Activated naive CD4-positive, alpha-beta T cell (primary cell): ENCODE measurements at places on chromosomes 5 and 9.

DNA sequence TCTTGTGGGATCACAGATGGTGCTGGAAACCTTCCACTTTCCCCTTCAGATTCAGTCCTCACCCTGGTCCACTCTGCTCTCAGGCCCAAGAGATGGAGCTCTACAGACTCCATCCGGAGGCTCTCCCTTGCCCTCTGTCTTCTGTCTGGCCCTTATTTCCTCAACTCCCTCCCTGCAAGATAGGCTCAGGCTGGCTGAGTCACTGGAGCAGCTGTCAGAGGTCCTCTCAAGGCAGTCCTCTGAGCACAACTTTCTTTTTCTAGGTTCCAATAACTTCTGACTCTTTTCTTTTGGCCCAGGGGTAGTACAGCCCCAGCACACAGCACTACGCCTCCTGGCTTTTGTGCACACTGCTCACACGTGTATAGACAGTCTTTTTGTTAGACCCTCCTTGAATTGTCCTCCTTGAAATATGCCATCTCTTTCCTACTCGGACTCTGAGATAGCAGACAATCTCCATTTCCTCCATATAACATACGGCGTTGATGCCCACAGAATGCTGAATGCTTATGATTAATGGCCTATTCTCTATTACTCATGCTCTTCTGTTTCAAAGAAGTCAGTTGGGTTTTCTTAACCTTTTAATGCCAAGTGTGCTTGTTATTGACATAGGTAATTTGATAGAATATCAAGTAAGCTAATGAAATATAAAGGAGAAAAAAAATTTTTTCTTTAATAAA lies 193.1 kb downstream of the SLC12A2 start:
- DNase-seq, result no peak

- no peak for DNase-seq
Observed at GRCh38 chr5:157624144-157624543, 28.1 kb downstream of the SOX30 start.

DNA sequence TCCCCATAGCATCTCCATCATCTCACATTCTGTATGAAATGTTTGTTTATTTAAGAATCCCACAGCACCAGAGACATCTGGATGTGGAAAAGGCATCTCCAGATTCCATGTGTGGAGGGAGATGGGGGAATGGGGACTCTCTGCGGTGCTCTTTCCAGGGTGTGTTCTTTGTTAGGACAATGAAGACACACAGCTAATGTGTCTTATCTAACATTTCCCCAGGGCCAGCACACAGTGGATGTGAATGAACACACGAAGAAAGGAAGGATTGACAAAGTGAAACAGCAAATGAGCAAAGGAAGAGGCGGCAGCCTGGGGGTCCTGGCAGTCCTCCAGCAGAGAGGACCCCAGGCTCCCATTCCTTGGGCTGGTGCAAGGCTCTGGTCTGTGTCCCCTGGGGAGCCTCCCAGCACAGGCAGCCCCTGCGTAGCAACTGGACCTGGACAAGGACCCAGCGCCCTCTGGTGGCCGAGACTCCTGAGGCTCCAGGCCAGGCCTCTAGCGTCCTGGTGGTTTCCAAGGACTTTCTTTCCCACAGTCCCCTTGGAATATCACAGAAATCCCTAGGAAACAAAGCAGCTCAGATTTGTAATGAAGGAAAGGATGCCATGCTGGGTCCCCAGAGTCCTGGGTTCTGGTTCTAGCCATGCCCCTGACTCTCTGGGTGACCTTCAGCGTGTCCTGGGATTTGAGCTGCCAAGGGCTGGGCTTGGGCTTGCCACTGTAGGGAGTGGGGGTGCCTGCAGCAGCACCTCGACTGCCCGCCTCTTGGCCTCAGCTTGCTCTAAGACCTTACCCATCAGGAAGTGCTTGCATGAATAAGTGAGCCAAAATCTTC lies 3.5 kb upstream of the PDLIM7 start:
- peak; percentile 88 for DNase-seq

DNA sequence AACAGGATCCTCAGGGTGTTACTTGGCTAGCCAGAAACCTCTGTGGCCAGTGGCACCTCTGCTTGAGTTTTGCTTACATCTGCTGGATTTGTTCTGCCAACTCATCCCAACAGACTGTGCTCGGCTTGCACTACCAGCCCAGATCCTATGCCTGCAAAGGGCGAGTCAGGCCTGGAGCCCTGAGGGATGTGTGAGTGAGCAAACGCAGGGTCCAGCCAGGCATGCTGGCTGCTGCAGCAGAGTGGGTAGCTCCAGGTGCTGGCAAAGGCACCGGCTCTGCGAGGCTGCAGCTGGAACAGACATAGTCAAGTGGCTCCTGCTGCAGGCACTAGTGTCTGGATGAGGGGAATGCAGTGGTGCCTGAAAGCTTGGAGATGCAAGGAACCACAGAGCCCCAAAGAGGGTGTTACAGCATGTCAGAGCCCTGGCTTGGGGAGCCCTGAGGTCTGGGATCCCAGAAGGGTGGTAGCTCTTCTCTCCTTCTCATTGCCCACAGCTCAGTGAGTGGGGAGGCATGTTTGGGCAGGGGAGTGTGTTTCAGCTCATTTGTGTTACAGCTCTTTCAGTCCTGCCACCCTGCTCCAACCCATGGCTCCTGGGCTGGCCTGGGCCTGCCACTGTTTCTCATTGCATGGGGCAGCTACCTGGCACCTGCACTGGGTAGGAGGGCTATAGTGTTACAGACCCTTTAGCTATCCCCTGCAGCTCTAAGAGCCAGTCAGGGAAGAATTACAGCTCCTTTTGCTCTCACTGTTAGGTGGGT lies 332.6 kb downstream of the TAF11L14 start:
- no peak for DNase-seq

DNA sequence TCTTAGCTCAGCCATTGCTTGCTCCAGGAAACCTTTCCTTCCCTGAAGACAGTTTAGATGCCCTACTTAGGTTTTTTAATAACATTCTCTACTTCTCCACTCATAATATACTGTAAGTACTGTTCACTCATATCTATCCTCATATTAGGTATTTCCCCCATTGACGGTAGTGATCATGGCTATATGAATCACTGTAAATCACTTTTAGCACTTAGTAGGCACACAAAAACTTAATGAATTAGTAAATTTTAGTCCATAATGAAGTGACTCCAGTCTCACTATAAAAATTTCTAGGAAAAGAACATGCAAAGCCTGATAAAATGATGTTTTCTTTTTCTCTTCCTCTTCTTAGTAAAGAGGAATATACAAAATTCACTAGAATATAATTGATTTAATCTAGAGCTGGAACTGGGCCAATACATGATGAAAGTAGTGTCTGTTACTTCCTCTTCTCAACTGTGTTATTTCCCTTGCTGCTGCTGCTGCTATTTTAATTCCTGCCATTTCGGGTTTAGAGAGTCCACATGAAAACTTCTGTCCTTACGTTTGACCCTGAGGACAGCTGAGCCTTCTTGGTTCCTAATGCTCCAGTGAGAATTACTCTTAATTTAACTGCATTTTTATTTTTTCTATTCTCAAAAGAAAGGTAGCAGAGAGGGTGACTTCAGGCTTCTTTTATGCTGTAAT lies 73.5 kb downstream of the LNPEP start:
- no peak for DNase-seq

GRCh38 chr9:75105841-75106240 lies 17.5 kb downstream of the OSTF1 start:
- no peak for DNase-seq

GRCh38 chr9:129401623-129402370 lies 219.1 kb downstream of the C9orf50 start:
- DNase-seq, result no peak

- no peak for DNase-seq
Observed at GRCh38 chr9:133953621-133953975, 38.5 kb downstream of the VAV2 start.

DNA sequence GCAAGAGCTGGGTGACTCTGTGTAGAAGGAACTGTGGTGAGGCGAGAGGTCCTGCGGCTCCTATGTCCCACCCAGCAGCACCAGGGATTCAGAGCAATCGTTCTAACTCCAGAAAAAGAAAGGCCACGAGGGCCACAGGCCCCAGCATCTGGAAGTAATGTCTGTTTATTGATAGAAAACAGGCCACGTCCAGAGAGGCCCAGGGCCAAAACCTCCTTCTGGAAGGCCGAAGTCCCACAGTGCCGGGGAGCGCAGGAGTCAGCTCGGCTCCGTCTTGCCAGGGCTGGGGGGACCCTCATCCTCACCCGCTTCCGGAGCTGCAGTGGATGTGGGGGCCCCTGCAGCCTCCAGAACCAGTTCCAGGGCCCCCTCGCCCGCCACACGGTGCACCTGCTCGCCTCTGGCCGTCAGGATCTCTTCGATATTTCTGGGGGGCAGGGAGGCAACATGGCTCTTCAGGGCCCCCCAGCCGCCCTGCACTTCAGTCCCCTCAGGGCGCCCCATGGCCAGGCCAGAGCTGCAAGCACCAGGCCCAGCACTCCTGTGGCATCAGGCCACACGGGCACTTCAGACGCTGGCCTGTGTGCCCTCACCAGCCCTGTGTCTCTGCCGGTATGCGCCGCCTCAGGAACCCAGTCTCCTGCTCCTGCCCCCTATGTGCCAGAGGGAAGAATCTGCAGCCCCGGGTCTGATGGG lies 1.6 kb downstream of the DNLZ start:
- no peak for DNase-seq

DNA sequence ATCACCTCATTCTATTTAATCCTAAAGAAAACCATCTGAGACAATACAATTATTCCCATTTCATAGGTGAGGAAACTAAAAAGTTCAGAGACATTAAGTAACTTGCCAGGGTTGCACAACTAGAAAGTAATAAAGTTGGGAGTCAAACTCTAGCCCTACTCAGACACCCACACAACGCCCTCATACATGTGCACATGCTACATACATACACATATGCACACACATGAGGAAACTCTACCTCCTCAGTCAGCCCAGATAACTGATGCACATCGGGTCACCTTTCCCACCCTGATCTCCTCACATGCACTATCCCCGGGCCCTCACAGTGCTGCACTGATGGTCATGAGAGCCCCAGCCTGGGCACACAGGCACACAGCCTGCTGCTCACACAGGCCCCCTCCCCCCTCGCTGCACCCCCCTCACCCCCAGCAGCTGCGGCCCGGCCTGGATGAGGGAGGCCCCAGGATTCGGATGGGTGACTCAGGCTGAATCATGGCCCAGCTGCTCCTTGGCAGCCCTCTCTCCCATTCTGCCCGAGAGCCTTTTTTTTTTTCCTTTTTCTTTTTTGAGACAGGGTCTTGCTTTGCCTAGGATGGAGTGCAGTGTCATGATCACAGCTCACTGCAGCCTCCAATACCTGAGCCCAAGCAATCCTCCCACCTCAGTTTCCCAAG lies 5.0 kb upstream of the GPRIN1 start:
- no peak for DNase-seq

DNA sequence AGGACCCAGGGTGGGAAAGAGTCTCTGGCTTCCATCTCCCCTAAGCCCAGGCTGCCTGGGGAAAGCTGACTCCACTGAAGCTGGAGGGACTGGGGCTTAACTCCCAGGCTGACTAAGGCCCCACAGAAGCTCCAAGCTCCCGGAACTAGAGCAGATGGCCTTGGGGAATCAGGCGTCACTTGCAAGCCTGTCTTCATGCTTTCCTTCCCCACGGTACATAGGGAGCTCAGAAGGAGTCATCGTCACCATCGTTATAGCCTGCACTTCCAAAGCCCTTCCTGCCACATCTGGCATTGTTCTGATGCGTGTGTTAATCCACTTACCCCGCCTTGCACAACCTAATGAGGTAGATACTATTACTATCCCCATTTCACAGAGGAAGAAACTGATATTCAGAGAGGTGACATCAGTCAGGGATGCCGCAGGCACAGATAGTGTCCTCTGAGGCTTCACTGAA lies 11.5 kb downstream of the AQP3 start:
- no peak for DNase-seq

- no peak for DNase-seq
Observed at GRCh38 chr5:50794812-50795211, 128.4 kb downstream of the PARP8 start.

DNA sequence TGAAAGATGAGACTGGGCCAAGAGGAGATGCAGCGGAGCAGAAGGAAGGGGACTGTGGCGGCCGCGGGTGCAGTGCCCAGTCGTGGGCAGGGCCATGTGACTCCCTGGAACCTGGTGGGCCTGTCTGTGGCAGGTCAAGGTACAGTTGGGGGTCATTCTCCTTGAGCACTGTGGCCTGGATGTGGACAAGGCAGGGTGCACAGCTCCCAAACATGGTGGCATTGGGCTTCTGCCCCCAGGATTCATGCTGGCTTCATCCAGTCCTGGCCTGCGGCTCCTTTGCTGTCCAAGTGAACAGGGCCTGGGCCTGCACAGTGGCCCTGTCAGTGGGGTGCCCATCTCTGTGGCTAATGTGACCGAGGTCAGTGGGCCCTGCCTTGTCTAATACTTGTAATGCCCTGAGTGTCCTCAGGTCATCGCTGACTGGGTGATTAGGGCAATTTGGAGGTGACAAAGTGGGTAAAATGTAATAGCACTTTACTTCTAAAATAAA lies 39.9 kb downstream of the CEP72 start:
- no peak for DNase-seq

GRCh38 chr5:115530426-115530825 lies 14.1 kb downstream of the FEM1C start:
- DNase-seq, result no peak

DNA sequence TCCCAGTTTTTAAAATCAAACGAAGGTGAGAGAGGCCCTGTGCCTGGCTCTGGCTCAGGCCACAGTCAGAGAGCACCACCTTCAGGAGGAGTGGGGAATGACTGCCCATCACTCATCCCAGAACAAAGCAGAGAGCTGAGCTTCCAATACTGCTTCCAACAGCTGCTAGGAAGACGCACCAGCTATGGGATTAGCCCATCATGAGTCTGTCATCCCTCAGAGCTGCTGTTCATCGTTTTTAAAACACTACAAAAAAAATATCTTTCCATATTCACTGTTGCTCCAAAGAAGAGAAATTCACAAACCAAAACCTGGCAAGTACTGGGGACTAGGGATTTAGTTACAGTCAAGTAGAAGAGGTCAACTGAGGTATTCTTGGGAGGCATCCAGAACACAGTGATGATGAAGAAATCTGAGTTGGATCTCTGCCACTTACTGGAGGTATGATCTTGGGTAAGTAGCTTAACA lies 102.4 kb downstream of the CDK5RAP2 start:
- no peak for DNase-seq

GRCh38 chr9:121839726-121840500 lies 188.5 kb downstream of the DAB2IP start:
- DNase-seq, result no peak

DNA sequence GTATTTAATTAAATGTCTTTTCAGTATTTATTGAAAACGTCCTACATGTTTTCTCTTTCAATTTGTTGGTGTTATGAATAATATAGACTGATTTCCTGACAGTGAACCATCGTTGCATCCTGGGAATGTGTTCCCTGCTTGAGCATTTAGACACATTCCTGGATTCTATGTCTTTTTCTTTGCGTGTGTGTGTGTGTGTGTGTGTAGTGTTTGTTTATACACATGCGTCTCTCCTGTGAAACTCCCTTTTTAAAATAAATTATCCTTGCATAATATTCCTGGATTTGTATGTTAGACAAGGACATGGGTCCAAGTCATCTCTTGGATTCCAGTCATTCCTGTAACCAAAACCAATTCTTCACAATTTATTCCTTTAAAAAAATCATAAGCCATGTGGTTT lies 153.4 kb downstream of the HSPA4 start:
- no peak for DNase-seq

- no peak for DNase-seq
Observed at GRCh38 chr9:29336281-29336680, 1763.0 kb upstream of the C9orf72 start.

GRCh38 chr5:8908055-8908683 lies 637.7 kb downstream of the SEMA5A start:
- DNase-seq, result no peak

GRCh38 chr9:35937227-35937626 lies 20.7 kb downstream of the OR2S2 start:
- DNase-seq, result no peak

GRCh38 chr9:104841601-104842141 lies 77.7 kb downstream of the NIPSNAP3B start:
- no peak for DNase-seq
